ENCODE measurements at places on chromosomes 5 and 9.

GRCh38 chr9:27791311-27791710 lies 218.0 kb upstream of the C9orf72 start:
- no peak for DNase-seq

GRCh38 chr5:148499452-148499851 lies 115.7 kb downstream of the FBXO38 start:
- DNase-seq: no peak

DNA sequence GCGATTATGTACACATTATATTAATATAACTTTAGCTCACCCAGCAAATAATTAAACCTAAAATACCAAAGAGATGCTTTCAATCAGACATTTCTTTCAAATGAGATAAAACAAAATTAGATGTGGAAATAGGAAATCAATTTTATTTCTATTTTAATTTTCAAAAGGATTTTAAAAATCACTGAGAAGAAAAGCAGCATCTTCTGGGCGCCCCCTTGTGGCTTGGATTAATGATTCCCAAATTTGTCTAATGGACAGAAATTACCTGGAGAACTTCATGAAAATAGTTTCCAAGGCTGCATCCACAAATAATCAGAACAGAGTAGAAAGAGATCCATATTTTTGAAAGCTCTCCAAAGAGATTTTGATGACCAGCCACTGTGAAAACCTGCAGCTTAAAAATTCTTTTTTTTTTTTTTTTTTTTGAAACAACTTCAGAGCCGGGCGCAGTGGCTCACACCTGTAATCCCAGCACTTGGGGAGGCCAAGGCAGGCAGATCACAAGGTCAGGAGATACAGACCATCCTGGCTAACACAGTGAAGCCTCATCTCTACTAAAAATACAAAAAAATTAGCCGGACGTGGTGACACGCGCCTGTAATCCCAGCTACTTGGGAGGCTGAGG lies 50.9 kb upstream of the CEMIP2 start:
- no peak for DNase-seq

DNA sequence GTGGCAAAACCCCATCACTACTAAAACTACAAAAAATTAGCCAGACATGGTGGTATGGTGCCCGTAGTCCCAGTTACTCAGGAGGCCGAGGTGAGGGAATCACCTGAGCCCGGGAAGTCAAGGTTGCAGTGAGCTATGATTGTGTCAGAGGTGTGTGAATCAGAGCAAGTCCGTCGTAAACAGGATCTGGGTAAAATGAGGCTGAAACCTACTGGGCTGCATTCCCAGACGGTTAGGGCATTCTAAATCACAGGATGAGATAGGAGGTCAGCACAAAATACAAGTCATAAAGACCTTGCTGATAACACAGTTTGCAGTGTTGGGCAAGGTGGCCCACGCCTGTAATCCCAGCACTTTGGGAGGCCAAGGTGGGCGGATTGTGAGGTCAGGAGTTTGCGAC lies 1.9 kb upstream of the CLTB start:
- DNase-seq: no peak

DNA sequence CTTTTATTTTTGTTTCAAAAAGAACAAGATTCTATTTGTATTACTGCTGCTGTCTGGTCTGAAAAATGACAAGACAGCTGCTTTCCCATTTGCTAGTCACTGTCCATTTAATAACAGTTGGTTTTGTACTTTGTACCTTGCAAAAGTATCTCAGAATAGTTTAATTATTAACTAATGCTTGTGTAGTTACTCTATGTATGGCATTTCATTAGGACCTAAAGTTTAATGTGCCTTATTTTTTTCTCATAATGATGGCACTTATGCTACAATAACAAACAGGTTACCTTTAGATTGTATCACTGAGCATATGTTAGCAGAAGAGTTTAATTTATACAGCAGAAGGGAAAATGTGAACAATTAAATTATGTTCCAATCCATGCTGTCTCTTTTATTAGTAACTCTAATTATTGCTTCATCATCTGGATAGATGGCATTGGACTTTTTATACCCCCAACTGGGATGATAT lies 134.2 kb downstream of the CDH10 start:
- no peak for DNase-seq

GRCh38 chr5:96629774-96630173 lies 32.4 kb upstream of the CAST start:
- no peak for DNase-seq

- DNase-seq: no peak
Measured at GRCh38 chr5:157913575-157913974, 54.6 kb upstream of the CLINT1 start.

GRCh38 chr9:18821788-18822187 lies 211.2 kb downstream of the SAXO1 start:
- DNase-seq: no peak

- no peak for DNase-seq
Measured at GRCh38 chr5:90287036-90287435, 122.5 kb downstream of the CETN3 start.

- no peak for DNase-seq
Measured at GRCh38 chr5:59474324-59474723, 419.2 kb downstream of the PDE4D start.

GRCh38 chr9:13395156-13395555 lies 115.7 kb upstream of the MPDZ start:
- no peak for DNase-seq

GRCh38 chr9:123003466-123003865 lies 30.0 kb upstream of the GPR21 start:
- DNase-seq: no peak

DNA sequence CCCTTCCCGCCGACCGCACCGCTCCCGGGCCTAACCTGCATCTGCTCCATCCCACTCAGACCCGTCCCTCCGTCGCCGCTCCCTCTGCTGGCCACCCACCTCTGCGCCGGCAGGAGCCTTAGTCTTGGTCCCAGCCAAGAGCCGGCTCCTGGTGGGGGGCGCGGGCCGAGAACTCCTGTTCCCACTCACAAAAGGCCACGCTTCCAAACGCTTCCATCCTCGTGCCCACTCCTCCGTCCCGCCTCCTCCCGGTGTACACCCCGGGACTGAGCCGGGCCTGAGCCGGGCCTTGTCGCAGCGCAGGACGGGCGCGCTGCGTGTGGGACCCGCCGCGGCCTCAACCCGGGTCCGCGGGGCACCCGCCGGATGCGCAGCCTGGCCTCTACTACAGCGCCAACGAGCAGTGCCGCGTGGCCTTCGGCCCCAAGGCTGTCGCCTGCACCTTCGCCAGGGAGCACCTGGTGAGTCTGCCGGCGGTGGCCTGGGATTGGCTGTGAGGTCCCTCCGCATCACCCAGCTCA lies 7.5 kb downstream of the ADAMTS13 start:
- no peak for DNase-seq

DNA sequence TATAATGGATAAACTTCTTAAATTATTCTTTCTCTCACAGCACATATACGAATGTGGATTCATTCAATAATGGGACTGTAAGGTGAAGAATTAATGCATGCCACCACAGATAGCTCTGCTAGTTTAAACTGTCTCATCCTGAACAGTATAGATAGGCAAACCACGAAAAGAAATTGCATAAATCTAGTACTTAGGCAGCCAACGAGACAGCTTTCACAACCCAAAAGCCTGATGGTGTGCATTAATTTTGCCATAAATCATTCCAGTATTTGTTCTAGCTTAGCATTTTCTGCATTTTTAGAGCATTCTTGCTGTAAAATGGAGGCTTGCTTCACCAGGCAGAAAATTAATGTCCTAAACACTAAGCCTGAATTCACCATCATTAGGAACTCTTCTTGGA lies 834.2 kb upstream of the DMAC1 start:
- no peak for DNase-seq

DNA sequence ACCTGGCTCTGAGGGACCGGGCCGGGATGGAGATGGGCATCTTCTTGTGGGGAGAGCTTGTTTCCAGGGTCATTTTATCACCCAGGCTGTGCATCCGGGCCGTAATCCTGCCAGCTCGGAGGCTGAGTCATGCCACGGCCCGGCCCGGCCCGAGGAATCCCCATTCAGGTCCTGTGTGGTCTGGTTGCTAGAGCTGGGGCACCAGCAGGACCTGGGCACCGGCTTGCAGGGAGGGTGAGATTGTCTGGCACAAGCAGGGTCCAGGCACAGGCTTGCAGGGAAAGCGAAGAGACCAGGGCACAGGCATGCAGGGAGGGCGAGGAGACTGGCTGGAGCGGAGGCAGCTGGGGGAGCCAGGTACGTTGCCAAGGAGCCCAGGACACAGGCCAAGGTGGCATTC lies 106.8 kb downstream of the RXRA start:
- DNase-seq: no peak

GRCh38 chr9:137000177-137000930 lies 4.0 kb upstream of the CLIC3 start:
- DNase-seq: peak; percentile 26

DNA sequence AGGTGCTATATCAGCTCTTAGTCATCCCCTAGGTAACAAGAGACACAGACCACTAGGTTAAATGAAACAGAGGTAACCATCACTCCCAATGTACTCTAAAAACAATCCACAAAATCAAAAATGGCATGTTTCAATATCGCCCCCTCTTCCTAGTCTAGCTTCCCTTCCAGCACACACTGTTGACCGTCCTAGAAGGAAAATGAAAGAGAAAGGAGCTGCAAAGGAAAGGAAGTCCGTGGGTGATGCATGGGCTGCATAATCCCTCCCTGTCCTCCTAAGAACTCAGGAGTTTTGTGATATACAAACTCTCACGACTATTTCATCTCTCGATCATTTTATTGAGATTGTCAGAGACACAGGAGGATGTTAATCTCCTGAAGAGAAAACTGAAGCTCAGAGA lies 101.6 kb downstream of the RFK start:
- DNase-seq: no peak

DNA sequence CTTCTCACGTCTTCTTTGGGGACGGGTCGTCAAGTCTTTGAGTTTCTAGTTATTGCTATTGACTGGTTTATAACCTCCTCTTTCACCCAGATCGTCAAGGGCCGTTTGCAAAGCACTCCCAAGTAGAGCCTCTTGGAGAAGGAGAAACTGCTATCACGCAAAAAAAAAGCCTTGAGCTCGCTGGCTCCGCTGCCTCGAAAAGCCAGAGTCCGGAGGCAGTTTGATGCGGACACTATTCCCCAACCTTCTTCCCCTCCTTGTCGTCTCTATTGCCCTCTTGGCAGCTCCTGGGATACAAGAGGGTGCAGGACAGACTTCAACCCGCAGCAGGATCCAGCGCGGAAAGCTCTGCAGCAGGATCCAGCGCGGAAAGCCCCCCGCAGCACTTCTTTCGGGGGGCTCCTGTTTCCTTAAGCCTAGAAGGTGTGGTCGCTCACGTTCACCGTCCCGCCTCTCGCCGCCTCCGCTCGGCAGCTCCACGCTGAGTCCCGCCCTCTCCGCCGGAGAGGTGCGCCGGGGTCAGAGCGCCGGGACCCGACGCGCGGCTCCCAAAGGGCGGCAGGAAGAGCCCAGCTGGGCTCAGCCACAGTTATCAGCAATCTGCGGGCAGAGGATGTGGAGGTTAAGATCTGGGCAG lies at the start of gene PCDHAC1:
Gene PCDHAC1 (plus strand): TSS at position 494 of the 637 bp plus-strand sequence. CDS start 594 bp downstream, outside the sequence.
- no peak for DNase-seq

DNA sequence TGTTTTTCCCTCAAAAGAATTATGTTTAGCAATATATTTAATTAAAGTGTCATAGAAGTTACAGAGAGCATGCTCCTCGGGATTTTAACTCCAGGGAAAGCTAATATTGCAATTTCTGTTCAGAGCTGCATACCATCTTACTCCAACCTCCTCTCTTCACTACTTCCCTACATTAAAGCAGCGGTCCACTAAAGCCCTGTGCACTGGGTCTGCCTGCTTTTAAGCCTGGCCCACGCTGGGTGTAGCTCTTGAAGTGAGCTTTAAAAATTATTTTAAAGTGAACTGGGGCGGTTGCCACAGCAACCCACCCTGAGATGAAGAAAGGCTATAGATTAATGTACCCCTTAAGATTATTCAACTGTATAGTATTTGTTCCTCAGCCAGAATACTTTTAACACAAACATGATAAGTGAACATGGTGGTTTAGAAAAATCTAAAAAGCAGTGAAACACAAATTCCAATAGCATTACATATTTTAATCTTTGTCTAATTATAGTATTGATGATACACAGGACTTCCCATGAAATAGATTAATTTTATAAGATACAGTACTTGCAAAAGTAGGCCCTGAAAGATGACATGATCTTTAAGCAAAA lies 3.9 kb upstream of the MEF2C start:
- no peak for DNase-seq

GRCh38 chr5:98482321-98483300 lies 290.9 kb upstream of the RGMB start:
- DNase-seq: no peak

- DNase-seq: no peak
Measured at GRCh38 chr5:72328172-72328571, 8.0 kb downstream of the PTCD2 start.

- no peak for DNase-seq
Measured at GRCh38 chr9:117451311-117451710, 36.5 kb upstream of the ASTN2 start.

- DNase-seq: no peak
Measured at GRCh38 chr9:91664663-91665062, 241.0 kb upstream of the NFIL3 start.

GRCh38 chr5:111252799-111253545 lies 28.8 kb downstream of the CAMK4 start:
- DNase-seq: no peak

GRCh38 chr9:82511626-82512025 lies 523.1 kb downstream of the SPATA31D1 start:
- no peak for DNase-seq

DNA sequence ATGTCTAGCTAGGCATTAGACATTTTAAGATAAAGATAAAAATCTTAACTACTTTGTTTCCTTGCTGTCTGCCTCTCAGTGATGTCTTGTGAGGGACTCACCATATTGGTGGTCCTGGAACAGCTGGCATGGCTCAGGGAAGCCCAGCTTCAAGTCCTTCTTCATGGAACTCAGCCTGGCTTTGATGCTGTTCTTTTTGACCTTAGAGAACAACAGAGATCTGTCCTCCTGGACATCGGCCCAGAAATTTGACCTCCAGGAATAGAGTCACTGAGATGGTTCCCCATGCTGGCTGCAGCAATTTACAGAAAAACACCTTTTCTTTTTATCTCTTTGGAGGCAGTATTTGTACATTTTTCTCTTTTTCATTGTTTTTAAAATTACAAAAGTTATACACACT lies 235.5 kb upstream of the WWC1 start:
- no peak for DNase-seq

GRCh38 chr9:108983885-108984284 lies 29.4 kb downstream of the CTNNAL1 start:
- no peak for DNase-seq

DNA sequence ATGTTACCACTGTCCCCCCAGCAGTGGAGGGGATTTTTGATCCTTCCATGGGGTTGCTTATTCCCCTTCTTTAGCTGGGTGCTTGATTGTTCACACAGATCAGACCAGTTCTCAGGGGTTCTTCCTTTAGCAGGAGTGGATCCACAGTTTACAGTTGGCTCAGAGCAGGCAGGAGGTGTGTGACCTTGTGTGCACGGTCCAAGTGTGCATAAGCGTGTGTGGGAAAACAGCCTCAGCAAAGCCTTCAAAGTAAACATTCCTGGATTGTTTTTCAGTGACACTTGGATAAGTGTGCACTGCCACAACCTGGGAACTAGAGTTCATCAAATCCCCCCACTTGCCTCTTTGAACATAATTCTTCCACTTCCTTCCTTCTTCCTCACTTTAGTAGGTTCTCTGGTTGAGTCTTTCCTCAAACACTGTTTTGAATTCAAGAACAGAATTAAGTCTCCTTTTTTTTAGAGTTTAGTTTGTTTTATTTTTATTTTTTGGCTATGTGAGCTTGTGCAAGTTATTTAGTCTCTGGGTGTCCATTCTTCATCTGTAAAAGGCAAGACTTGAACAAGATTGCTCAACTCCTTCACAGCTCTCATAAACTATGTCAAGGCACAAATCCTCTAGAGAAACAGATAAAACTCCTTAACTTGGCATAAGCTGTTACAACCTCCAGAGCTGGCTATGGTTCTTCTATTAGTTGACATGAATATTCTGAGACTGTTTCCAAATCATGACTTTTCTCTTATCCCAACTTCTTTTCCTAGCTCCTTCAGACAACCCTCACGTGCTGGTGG lies 78.0 kb downstream of the OSMR start:
- DNase-seq: no peak
